Stimulated activated CD8-positive, alpha-beta memory T cell treated with anti-CD3 and anti-CD28 coated beads, Interleukin-2, amount 100 ng/mL, for 48 hours (primary cell): ENCODE measurements at places on chromosomes 7 and 10.

- DNase-seq: no peak
Observed at GRCh38 chr10:31602541-31603234, 283.7 kb downstream of the ZEB1 start.

- no peak for DNase-seq
Observed at GRCh38 chr10:7123774-7124173, 287.1 kb downstream of the SFMBT2 start.

DNA sequence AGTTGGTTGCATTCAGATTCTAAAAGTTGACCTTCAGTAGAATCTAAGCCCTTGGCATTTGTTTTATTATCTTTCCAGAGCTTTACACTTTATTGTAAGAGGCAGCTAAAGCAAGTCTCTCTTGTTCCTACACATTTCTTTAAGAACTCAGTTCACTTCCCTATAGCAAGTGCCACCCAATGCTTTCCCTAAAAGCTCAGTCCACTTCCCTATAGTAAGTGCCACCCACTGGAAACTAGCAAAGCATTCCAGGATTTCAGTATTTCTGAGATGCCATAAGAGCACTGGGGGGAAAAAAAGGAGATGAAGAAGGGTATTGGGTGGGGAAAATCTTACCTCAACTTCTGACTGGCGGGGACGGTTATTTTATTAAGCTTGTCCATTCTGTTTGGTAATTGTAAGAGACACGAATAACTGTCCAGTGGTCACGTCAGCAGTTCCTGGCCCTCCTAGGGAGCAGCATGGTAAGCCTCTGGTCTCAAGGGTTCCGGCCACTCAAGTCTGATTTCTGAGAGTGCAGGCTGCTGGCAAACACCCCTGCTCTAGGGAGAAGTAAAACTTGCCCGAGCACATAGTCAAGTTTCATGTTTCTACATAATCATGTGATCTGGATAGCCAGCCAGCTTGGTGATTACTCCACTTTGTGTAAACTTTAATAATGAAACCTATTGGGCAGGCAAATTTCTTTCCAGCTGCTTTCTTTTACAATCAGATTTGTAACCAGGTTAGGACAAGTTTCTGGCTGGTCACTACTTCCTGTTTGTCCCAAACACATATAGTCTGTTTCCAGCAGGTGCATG lies at the start of gene BLNK:
TSS of gene BLNK (minus strand) at position 554 of the 800 bp plus-strand sequence. CDS start at position 383, 171 bp downstream.
- DNase-seq: no peak

DNA sequence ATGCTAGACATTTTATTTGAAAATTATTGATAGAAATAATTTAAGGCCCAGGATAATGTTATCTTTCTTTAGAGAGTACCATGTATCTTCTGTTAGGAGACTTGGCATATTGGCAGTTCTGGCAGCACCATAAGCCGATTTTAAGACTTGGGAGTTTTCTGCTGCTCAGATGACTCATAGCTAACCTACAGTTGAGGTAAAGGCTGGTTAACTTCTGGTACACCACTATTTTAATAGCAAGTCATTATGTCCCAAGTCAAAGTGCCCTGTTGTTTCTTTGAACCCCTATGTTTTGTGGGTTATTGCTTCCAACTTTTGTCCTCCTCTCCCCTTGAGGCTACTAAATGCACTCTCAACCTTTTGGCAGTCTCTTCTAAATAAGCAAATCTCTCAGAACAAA lies 25.2 kb downstream of the ATRNL1 start:
- no peak for DNase-seq

- no peak for DNase-seq
Observed at GRCh38 chr10:101961591-101962498, 94.1 kb downstream of the ARMH3 start.
